ENCODE measurements at places on chromosomes 5 and 9.

- no peak for DNase-seq
These were observed 1717.1 kb downstream of the EFNA5 start for GRCh38 chr5:105953616-105954015.

GRCh38 chr5:159316519-159317383 lies 13.5 kb downstream of the IL12B start:
- no peak for DNase-seq

DNA sequence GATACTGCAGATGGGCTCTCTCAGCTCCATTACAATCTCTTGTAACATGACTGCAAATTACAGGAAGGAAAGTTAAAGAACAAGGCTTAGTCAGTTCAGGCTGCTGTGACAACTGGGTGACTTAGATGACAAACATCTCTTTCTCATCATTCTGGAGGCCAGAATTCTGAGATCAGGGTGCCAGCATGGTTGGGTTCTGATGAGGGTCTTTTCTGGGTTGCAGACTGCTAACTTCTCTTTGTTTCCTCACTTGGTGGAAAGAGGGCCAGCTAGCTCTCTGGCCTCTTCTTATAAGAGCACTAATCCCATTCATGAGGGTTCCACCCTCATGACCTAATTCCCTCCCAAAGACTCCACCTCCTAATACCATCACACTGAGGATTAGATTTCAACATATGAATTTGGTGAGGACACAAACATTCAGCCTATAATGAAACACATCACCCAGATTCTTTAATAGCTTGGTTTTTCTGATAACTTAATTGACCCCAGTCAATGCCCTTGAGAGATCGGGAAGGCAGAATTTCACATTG lies 73.6 kb upstream of the MAMDC2 start:
- no peak for DNase-seq

DNA sequence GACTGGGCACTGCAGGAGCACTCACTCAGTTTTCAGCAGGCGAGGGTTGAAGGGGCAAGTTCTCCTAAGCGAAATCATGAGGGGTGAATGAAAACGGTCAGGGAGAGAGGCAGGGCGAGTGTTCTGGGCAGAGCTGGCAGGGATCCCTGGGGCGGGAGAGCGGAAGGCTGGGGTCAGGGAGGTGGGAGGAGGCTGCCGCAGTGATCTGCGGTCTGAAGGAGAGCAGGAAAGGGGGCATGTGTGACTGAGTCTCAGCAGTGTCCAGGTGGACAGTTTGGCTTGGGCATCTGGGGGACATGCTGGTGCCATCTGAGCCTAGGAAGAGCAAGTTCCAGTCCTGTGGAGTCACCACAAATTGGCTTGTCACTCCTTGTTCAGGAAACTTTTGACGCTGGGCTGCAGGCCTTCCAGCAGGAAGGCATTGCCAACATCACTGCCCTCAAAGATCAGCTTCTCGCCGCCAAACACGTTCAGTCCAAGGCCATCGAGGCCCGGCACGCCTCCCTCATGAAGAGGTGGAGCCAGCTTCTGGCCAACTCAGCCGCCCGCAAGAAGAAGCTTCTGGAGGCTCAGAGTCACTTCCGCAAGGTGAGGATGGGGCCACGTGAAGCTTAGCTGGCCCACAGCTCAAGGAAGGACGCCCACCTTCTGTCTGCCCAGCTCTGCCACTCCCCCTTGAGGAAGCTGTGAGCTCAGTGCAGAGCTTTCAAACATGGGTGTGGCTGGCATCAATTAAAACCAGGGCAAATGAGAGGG lies 31.1 kb downstream of the DYNC2I2 start:
- DNase-seq: no peak

GRCh38 chr5:83726912-83727311 lies 6.3 kb upstream of the HAPLN1 start:
- DNase-seq: no peak

DNA sequence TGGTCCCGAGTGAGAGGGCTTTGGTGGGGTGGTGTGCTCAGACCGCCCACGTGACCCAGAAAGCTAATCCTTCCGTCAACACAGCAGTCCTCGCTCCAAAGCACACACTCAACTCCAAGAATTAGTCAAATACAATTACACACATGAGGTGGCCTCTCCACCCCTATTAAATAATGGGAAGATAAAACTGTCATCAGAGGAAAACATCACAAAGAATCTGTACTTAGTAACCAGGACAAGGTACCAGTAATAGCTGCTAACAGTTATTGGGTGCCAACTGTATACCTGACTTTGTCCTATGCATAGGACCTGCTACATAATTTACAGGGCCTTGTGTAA lies 222.8 kb downstream of the HSPA4 start:
- DNase-seq: no peak

DNA sequence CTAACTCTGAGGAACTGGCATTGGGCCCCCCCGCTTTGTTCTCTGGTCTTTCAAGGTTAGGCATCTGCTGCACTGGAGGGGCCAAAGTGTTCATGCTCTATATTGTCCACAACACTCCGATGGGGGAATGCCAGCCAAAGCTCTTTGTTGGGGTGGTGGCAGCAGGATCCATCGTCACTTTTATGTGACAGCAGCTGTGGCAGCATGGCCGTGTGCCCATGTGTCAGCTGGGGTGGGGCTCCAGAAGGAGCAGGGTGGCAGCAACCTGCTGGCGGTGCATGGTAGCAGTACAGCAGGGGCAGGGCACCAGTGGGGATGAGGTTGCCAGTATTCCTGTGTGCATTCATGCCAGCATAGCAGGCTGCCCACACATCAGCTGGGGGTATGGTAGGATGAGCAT lies 28.2 kb downstream of the ITGA2 start:
- no peak for DNase-seq

- DNase-seq: no peak
These were observed 51.5 kb downstream of the AOPEP start for GRCh38 chr9:94778013-94778412.

DNA sequence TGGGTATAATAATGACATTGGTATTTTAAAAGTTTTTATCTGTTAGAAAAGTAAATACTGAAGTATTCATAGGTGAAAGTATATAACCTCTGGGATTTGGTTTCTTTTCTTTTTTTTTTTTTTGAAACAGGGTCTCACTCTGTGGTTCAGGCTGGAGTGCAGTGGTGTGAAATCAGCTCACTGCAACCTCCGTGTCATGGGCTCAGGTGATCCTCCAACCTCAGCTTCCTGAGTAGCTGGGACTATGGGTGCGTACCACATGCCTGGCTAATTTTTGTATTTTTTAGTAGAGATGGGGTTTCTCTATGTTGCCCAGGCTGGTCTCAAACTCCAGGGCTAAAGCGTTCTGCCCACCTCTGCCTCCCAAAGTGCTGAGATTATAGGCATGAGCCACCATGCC lies 7.2 kb downstream of the HSDL2 start:
- DNase-seq: no peak

- DNase-seq: no peak
These were observed 383.4 kb downstream of the TMEM38B start for GRCh38 chr9:106077731-106078130.

GRCh38 chr9:130426883-130427282 lies 17.9 kb upstream of the ASS1 start:
- no peak for DNase-seq

DNA sequence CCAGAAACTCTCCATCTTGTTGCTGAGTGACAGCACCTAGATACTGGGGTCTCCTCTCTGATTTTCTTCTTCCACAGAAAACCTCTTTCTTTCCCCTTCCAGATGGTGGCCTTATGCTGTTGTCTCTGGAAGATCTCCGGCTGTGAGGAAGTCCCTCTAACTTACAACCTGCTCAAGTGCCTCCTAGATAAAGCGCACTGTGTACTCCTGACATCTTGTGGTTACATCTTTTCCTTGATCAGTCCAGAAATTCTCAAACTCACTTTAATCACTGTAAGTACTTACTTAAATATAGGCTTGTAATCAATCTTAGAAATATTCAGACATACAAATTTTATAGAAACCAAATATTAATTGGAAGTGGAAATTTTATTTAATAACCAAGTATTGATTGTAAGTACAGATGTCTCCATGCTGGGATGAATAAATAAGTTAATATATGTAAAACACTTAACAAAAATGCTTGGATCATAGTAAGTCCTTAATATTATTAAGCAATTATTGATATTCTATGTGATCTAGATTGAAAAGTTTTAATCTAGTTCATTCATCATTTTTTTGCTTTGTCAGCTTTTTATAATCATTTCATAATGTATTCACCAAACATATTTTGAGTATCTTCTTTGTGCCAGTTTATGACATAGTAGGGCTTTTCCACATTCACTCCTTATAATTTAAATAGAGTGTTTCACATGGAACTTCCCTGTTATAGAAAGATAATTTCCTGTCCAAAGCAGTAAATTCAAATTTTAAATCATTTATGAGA lies 1381.4 kb upstream of the CDH6 start:
- no peak for DNase-seq

- no peak for DNase-seq
These were observed at the start of gene C7 for GRCh38 chr5:40909264-40909663. Gene C7 (plus strand): TSS chr5:40909497. CDS start chr5:40909611, 114 bp downstream.

GRCh38 chr5:81895307-81895706 lies 76.5 kb upstream of the ATG10 start:
- DNase-seq: no peak

GRCh38 chr9:87725900-87726709 lies at the start of gene CTSL:
Gene CTSL (plus strand): TSS chr9:87726119. CDS start chr9:87727604, 1,485 bp downstream.
- peak; percentile 34 for DNase-seq

GRCh38 chr5:156824800-156825199 lies 25.3 kb upstream of the PPP1R2B start:
- DNase-seq: no peak

DNA sequence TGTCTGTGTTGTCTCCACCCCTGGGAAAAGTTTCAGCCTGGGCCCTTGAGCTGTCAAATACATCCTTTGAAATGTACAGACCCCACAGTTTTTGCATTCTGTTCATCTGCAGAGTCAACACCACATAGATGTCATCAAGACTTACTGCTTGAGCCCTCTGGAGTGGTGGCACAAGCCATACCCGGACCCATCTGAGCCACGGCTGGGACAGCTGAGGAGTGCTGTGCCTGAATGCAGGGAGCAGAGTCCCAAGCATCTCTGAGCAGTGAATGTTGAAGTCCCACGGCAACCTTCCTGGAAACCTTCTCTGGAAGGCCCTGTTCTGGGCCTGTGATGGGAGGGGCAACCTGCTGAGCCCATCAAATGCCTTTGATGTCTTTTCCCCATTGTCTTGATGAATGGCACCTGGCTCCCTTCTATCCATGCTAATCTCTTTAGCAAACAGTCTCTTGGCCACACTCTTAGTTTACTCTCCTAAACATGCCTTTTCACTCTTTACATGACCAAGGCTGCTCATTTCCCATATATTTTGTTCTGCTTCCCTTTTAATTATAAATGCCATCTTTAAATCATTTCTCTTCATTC lies 92.5 kb downstream of the ATPSCKMT start:
- no peak for DNase-seq

GRCh38 chr9:6634444-6634843 lies 11.1 kb downstream of the GLDC start:
- no peak for DNase-seq

DNA sequence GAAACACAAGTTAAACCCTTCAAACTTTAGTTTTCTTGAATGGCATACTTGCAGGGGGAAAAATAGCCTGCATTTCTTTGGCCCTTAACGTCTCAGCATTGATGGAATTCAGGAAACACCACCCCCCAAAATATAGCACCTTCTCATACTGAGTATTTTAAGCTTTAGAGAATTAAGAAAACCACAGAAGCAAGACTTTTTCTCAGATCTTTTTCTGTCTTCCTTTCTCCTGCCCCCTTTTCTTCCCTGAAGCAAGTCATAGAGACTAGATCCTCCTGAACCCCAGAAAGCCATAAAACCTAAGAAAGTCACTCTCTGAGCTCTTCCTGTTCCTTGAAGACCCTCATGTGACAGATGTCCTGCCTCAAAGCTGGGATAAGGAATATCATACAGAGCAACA lies 1069.9 kb downstream of the EFNA5 start:
- no peak for DNase-seq

- DNase-seq: no peak
These were observed 219.2 kb downstream of the AGTPBP1 start for GRCh38 chr9:85522459-85523092.
